ENCODE measurements at places on chromosomes 11 and 22.
A peak's percentile ranks its signal among the peaks of the same experiment; 100 is the strongest.

DNA sequence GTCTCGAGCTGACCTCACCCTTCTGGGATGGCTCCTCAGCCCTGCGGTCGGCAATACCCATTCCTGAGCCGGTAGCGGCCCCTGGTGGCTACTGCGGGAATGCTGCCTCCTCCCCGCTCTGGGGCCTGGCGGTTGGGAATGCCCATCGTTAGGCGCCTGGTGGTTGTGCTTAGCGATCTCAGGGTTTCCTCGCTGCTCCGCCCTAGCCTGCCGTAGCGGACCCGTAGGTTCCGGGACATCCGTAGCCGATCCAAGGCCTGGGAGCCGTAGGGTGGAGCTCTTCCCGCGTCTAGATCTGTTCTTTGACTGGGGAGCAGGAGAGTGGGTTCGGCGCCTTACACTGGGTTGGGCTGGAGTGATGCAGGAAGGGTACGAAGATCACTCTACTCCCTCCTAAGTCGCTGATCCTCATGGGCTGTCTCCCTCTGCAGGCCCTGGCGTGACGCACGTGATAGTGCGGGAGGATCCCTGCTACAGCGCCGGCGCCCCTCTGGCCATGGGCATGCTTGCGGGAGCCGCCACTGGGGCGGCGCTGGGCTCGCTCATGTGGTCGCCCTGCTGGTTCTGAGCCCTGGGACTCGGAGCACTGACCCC lies 14.8 kb downstream of the PLEKHB1 start:
- peak; percentile 92 for DNase-seq

GRCh38 chr11:33915526-33915925 lies 23.6 kb upstream of the LMO2 start:
- DNase-seq: no peak

DNA sequence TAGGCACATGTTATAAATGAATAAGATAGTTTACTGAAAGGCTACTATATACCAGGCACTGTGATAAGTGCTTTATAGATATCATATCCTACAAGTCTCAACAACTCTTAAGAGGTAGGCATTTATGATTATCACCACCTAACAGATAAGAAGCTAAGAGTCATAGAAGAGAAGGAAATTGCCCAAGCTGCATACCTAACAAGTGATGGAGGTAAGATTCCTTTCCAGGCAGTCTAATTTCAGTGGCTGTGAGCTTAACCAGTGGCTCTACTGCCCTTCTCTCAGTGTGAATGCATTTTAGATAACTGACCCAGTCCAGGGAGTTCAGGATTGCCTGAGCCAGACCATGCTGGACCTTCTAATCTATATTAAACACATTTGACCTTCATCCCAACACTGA lies 39.2 kb downstream of the HEPHL1 start:
- DNase-seq: no peak

- DNase-seq: no peak
Observed at GRCh38 chr11:35606206-35606605, 12.1 kb upstream of the FJX1 start.

DNA sequence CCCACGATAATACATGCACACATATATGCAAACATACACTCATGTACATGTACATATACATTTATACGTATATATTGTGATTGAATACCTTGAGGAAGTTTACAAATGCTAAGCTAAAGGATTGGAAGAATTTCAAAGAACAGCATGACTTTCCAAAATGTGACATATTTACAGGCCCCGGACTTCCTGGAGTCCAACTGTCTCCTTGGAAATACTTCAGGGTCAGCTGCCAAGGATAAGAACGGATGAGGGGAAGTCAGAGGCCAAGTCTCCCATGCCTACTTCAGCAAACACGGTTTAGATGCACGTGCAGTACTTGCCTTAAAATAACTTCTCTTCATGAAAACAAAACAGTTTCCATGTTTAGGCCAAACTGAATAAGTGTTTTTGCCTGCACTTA lies 213.6 kb downstream of the DYNC2H1 start:
- DNase-seq: no peak

- DNase-seq: peak; percentile 75
Observed at GRCh38 chr11:66388780-66389386, 17.3 kb upstream of the SLC29A2 start.

GRCh38 chr11:12674936-12675696 lies 895 bp downstream of the TEAD1 start:
- DNase-seq: no peak

- no peak for DNase-seq
Observed at GRCh38 chr22:24231706-24232105, 13.2 kb downstream of the GGT5 start.

- DNase-seq: no peak
Observed at GRCh38 chr22:26964642-26965041, 307.3 kb downstream of the MIAT start.

- no peak for DNase-seq
Observed at GRCh38 chr22:45290410-45290936, 5.7 kb downstream of the UPK3A start.

DNA sequence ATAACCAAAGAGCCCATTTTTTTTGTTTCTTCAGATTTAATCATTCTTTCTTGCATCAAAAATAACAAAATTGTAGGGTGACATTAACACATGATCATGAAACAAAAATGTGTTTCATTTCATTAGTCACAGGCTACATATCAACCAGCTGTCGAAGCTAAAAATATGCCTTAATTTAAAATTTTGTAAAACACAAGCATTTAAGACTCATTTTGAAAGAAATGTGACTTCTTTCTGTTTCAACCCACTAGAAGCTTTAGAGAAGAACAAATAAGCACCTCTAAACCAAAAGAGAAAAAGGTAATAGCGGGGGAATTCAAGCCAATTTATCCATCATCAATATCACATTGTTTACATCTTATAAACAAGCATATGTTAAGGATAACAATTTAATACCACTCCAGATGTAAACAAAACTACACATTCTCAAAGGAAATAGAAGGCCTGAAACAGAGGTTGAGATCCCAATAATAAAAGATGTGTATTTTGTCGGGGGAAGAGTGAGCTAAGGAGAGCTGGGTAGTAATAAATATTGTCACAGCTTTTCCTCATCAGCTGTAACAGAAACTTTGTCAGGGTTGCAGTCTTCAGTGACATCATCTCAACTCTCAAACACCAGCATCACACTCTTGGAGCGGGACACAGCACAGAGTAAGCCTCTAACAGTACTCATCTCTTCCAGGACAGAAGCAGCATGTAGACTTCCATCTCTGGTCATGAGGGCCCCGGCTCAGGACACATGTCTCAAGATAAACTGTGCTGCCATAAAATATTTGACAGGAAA lies 42.0 kb downstream of the ALG9 start:
- DNase-seq: no peak

DNA sequence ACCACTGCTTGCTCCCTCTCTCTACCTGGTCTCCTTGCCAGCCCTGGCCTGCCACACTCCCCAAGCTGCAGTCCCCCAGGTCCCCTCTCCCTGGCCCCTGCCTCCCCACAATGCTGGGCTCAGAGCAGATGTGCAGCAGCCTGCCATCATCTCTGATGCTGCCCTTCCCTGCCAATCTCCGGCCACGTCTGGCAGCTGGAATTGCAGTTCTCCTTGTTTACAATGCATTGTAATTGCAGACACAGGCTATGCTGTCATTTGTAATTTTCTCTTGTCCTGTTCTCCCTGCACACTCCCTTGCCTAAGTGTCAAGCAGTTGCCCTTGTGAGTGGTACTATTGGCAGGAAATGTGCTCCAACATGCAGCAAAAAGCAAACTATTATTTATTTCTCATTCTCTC lies 222.3 kb downstream of the NTM start:
- DNase-seq: no peak

DNA sequence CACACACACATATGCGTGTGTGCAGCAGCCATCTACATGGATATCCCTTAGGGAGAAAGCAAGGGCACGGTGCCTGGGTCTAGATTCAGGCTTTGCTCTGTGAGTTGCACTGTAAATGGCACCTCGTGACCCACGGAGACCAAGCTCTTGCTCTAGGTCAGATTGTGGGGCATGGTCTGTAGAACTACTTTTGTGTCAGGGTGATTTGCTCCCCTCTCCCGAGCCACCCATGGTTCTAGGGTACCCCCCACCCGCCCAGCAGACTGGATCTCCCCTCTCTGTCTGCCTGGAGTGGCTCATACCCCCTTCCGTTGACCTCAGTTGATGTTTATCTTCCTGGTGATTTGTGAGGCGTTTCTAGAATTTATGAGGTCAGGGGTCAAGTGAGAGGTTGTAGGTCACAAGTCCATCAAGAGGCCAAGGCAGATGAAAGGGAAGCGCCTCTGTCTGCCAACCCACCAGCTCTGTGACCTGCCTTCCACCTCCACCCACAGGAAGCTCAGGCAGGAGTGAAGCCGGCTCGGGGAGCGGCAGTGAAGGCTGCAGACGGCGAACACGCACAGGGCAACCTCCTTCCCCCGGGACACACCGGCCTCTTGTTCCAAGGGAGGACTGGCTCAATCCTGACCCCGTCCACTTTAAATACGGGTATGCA lies 76.2 kb upstream of the TTLL12 start:
- DNase-seq: peak; percentile 7

DNA sequence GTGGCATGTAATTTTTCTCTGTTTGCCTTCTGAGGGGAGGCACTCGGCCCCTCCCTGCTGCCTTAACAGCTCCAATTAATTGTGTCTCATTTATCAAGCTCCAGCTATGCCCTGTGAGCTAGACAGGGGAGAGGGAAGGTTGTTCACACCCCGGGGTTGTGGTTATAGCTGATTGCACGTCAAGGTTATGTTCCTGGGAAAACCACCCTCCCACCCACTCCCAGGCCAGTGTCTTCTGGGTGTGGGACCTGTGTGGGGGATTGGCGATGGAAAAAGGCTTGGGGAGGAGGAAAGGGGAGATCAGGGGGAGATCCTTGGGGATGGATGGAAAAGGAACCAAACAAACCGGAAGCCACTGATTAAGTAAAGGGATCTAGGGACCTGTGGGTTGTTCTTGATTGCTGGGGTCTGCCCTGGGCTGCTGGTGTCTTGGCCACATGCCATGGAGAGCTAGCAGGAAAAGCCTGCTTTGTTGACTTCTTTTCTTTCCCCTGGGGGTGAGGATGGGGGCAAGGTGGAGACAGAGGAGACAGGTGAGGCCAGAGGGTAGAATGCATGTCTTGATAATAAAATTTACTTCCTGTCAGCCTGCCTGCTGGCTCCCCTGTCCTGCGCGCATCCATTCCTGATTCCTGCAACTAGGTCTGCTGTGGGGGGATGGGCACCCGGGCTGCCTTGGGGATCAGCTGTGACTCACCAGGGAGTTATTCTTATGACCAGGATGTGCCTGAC lies 13.5 kb upstream of the SORL1-AS1 start:
- peak; percentile 48 for DNase-seq

DNA sequence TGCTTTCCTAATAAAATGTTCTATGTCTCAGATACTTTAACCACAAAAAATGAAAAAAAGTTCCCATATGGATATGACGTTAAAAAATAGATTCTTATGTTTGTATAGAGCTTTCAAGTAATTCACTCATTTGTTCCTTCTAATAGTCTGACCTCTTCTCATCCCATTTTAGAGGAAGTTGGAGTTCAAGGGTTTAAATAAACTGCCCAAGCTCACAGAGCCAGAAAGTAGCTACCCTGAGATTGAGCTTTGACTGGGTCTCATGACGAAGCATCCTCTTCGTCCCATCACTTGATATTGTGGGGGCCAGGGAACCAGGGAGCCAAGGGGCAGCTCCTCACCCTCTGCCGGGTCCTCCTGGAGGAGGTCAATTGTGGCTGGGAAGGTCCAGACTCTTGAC lies 116.3 kb downstream of the CCDC81 start:
- no peak for DNase-seq

DNA sequence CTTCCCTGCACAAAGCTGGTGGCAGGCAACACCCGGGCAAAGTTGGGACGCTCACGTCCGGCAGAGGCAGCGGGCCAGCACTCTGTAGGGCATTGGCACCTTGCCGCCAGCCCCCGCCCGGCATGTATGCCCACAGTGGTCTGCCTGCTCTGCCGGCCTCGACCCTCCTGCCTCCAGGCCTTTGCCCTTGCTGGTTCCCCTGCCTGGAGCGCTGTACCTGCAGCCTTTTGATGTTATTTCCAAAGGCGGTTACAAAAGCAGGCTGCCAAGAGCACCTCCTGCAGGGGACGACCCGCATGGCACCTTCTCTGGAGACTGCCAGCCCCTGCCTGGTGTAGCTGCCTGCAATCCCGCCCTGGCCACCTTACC lies 56.5 kb upstream of the SHISAL1 start:
- no peak for DNase-seq

DNA sequence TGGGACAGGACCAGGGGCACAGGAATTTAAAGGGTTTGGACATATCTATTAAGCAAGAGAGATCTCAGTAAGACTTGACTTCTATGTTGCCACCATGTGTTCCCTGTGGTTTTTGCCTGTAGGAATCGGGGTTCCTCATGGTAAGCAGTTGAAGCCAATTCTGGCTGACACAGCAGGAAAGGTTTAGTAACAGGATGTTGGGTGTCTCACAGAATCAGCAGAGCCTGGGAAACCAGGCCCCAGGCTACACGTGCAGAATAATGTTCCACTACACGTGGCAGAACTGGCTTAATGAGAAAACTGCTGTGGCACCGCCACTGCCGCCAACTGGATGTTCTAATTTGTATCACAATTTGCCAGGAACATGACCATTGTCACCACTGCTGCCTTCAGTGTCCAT lies 264.6 kb upstream of the PLET1 start:
- DNase-seq: peak; percentile 78

DNA sequence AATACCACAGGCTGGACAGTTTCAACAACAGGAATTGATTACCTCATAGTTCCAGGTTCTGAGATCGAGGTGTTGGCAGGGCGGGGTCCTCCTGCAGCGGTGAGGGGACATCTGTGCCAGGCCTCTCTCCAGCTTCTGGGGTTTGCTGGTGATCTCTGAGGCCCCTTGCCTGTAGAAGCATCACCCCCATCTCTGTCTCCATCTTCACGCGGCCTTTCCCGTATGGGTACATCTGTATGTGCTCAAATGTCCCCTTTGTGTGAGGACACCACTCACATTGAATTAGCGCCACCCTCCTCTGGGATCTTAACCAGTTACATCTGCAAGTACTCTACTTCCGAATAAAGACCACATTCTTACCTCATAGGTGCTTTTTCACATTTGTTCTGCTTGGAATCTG lies 1029.9 kb downstream of the BRD1 start:
- no peak for DNase-seq
